ENCODE measurements at places on chromosomes 3 and 15.
A peak's percentile ranks its signal among the peaks of the same experiment; 100 is the strongest.

GRCh38 chr15:35013370-35013769, 25.3 kb upstream of the ZNF770 start:
- DNase-seq, result peak; percentile 39

DNA sequence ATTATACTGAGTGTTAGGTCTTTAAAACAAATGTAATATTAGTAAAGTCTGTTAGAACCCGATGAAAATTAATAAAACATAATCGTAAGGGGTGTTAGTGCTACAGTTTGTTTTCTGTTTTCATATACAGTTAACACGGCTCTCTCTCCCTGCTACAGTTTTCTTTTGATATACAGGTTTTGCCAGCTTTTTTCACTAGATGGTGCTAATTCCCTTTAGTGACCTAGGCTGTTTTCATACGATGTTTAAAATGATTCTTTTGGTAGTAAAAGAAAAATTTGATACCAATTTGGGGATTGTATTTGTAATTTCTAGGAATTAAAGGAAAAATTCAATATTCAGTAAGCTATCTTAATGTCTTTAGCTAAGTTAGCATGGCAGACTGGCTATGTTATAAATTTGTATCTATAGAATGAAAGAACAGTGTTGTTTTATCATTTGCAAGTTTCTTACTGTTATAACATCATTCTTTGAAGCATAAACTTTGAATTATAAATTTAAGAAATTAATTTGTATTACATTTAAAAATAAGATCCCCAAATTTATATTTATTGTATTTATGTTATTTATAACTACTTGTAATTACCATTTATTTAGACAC, 11.5 kb downstream of the APH1B start:
- DNase-seq, result peak; percentile 82

- DNase-seq, result peak; percentile 8
These were observed 46.2 kb downstream of the KBTBD8 start for GRCh38 chr3:67044295-67044694.

GRCh38 chr3:159146856-159147435, 345.1 kb downstream of the MFSD1 start:
- peak; percentile 28 for DNase-seq

- peak; percentile 3 for DNase-seq
These were observed 843.2 kb downstream of the CADM2 start for GRCh38 chr3:85801955-85802354.

DNA sequence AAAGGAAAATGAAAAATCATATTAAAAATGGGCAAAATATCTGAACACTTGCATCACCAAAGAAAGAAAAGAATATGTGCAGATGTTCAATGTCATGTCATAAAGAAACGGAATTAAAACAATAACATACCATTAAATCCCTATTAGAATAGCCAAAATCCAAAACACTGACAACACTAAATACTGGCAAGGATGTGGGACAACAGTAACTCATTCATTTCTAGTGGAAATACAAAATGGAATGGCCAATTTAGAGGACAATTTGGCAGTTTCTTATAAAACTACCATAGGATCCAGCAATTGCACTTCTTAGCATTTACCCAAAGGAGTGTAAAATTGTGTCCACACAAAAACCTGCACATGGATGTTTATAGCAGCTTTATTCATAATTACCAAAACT, 542.5 kb upstream of the UBE2E2 start:
- DNase-seq, result no peak

DNA sequence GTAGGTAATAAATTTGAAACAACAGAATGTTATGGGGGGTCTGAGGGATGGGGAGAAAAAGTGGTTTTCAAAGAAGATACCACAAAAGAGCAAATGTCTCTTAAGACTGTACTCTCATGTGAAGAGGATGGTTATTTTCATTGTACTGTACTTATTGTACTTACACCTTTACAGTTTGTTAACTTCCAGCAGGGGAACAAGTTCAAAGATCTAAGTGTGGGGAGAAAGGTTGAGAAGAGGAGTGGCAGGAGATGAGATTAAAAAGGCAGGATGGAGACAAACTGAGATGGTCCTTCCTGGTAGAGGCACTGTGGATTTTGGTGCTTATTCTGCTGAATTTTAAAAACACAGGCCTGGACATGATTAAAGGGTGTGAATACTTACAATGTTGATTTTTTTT, 5.4 kb upstream of the ZCWPW2 start:
- DNase-seq, result no peak

- DNase-seq, result peak; percentile 57
These were observed 906.0 kb upstream of the ALCAM start for GRCh38 chr3:104460477-104461406.

- DNase-seq, result no peak
These were observed 1208.3 kb downstream of the OTOL1 start for GRCh38 chr3:162704799-162705385.

DNA sequence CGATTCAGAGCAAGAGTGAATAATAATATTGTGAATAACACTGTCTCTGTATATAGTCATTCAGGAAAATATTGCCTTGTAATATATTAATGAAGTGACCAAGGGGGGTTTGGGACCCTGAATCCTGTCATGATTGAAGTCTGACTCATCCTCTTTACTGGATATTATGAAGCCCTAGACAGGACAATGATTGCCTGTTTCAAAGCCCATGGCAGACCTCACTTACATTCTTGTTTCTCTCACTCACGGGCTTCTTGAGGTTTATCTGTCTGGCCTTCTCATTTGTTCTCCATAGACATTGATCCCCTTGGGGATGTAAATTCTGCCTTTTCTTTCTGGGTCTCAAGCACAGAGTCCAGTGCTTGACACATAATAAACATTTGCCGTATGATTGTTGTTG, 449.3 kb upstream of the THRB start:
- DNase-seq, result no peak

- DNase-seq, result peak; percentile 68
These were observed 113.5 kb downstream of the IGF2BP2 start for GRCh38 chr3:185711255-185711870.

DNA sequence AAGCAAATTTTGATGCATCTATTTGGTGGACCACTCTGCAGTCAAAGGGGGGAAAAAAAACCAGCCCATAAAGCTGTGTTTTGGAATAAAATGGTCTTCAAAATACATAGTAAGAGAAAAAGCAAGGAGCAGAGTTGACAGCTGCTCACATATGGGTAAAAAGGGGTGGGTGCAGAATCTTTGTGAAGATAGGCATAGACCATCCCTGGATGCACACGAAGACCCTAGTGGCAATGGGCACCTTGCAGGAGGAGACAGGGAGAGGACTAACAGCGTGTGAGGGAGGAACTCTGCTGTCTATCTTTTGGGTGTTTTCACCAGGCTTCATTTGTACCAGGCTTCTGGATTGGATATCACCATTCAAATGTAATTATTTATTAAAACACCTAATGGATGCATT, 43.9 kb downstream of the CTNNB1 start:
- no peak for DNase-seq

- DNase-seq, result no peak
These were observed 13.5 kb downstream of the SOX2 start for GRCh38 chr3:181725131-181725731.

DNA sequence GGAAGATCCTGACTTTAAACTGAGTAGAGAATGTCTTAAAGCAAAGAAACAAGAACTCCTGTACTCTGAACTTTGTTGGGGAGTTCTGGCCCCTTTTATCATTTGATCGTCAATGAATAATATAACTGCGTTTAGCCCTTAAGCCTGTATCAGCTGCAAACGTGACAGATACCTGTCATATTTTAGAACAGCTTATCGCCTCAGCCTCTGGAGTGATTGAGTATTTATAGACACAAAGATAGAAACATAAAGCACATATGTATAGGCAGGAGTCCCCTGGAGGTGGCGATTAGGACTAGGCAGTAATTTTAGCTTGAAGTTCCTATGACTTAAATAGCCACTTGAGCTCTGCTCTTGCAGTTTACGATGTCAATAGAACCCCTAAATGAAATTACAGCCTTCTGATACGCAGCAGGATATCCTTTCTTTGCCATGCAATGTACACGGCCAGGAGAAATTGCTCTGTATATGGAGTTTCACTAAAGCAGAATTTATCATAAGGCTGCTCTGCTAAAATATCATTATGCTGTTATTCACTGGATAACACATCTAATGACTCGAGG, 321.8 kb downstream of the TIGIT start:
- no peak for DNase-seq

- DNase-seq, result no peak
These were observed 5.2 kb downstream of the NKTR start for GRCh38 chr3:42605546-42606173.

DNA sequence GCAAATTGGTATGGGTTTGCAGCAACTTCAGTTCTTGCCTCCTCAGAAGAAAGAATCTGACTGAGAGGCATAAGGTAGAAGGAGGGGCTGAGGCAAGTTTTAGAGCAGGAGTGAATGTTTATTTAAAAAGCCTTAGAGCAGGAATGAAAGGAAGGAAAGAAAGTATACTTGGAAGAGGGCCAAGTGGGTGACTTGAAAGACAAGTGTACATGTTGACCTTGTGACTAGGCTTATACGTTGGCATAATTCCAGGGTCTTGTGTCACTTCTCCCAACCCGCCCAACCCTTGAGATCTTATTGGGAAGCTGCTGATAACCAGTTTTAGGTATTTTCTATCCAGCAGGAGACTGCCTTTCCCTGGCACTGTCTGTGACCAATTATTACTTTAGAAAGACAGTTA, 436.9 kb upstream of the ZNF717 start:
- no peak for DNase-seq

GRCh38 chr15:87761736-87762509, 494.6 kb downstream of the NTRK3 start:
- peak; percentile 47 for DNase-seq

Measured in fibroblast of pulmonary artery (primary cell).